B cell (primary cell): ENCODE measurements at places on chromosomes 1 and 21. TPM values are rescaled to one million over a fixed set of nuclear protein-coding genes. Genes with fewer than 3 reads are reported as not detected.

- no peak overlapping the region for H3K4me3 ChIP-seq
- H3K27me3 ChIP-seq: no peaks in the 10 kb centered on the region
- H3K4me1 ChIP-seq: peaks cover 16% of the 10 kb centered on the region
- DNase-seq: no peak
- no peak overlapping the region for H3K27ac ChIP-seq
These were observed 108.6 kb downstream of the CASZ1 start for GRCh38 chr1:10687782-10688408.

GRCh38 chr1:165367375-165367993 is 11.0 kb upstream of the LMX1A start:
- peak; percentile 78 for DNase-seq
- H3K27me3 ChIP-seq: peaks cover 6% of the 10 kb centered on the region
- no peak overlapping the region for H3K4me3 ChIP-seq
- H3K4me1 ChIP-seq: no peaks in the 10 kb centered on the region
- H3K36me3 ChIP-seq: no peaks in the 10 kb centered on the region

DNA sequence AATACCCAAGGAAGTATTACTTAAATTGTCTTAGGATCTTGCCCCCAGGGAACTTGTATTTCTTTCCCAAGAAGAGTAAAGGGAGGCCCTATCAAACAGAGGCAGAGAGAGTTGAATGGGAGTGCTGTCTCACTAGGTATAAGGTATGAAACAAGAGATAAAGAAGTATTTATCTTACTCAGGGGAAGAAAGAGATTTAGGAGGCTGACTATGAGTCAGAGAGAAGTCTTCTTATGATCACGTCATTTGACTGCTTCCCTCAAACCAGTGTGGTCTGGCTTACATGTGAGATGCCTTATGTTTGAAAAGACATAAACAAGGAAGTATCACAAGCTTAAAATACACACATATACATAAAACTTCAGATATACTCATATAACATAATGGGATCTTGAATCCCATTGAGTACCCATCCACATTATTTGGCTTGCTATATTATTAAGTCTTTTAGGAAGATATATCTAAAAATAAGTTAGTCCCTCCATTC is 29.6 kb downstream of the DUSP10 start:
- peak; percentile 69 for DNase-seq
- H3K36me3 ChIP-seq: no peaks in the 10 kb centered on the region
- H3K4me3 ChIP-seq: no peak overlapping the region
- no peaks in the 10 kb centered on the region for H3K27me3 ChIP-seq
- H3K4me1 ChIP-seq: peaks cover 34% of the 10 kb centered on the region

DNA sequence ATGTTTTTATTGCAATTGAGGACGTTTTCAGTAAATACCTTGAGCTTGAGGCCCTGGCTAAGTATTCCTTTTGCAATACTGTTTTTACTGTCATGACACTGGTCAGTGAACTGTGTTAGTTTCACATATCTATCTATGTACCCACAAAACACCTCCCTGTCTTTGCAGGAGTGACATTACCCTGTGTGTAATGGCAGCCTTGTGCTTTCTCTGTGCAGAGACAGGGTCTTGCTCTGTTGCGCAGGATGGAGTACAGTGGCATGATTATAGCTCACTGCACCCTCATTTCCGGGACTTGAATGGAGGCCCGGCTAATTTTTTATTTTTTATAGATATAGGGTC is 8.9 kb downstream of the YBX1 start:
- H3K4me1 ChIP-seq: peaks cover 54% of the 10 kb centered on the region
- no peak overlapping the region for H3K27ac ChIP-seq
- DNase-seq: no peak
- peaks cover 55% of the 10 kb centered on the region for H3K36me3 ChIP-seq
- H3K27me3 ChIP-seq: no peaks in the 10 kb centered on the region

- H3K27me3 ChIP-seq: no peaks in the 10 kb centered on the region
- H3K27ac ChIP-seq: no peak overlapping the region
- H3K4me3 ChIP-seq: no peak overlapping the region
- no peak for DNase-seq
- peaks cover 7% of the 10 kb centered on the region for H3K4me1 ChIP-seq
- no peaks in the 10 kb centered on the region for H3K36me3 ChIP-seq
These were observed 86.5 kb downstream of the LACTBL1 start for GRCh38 chr1:22886211-22886610.

DNA sequence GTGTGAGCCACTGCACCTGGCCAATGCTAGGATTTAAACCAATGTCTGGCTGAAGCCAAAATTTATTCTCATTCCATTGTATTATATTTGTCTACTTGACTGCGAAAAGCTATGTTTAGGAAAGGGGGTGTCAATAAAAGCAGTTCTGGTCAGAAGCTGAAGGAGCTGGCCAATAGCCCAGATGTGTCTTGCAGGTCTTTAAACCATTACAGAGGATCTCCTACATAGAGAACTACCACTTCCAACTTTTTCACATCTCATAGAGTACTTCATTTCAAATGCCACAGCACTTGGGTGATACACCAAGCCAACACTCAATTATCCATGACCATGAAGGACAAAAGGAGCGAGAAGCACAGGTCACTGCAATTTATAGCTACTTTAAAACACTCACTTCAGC is 2.5 kb downstream of the SYT11 start:
- H3K27me3 ChIP-seq: peaks cover 4% of the 10 kb centered on the region
- H3K4me1 ChIP-seq: peaks cover 30% of the 10 kb centered on the region
- H3K27ac ChIP-seq: no peak overlapping the region
- no peak overlapping the region for H3K4me3 ChIP-seq

GRCh38 chr1:232507571-232507970 is 122.4 kb downstream of the SIPA1L2 start:
- no peaks in the 10 kb centered on the region for H3K36me3 ChIP-seq
- no peak overlapping the region for H3K4me3 ChIP-seq
- no peaks in the 10 kb centered on the region for H3K27me3 ChIP-seq
- H3K27ac ChIP-seq: no peak overlapping the region

GRCh38 chr21:15212206-15212605 is 147.4 kb upstream of the NRIP1 start:
- H3K4me1 ChIP-seq: peaks cover 20% of the 10 kb centered on the region
- H3K27me3 ChIP-seq: peaks cover 13% of the 10 kb centered on the region
- H3K36me3 ChIP-seq: no peaks in the 10 kb centered on the region
- DNase-seq: peak; percentile 43

The CELA3A gene
- not detected in 2 replicates for total RNA-seq

The C1orf115 gene
- 19.5 and 21.4 TPM in 2 replicates for total RNA-seq

The KRTAP12-2 gene
- not detected in 2 replicates for total RNA-seq

The TNFSF4 gene
- 1.5 and 2.2 TPM in 2 replicates for total RNA-seq

The FAM72A gene
- 1.8 and 2.3 TPM in 2 replicates for total RNA-seq
